SIG-M5 (cell line): ENCODE measurements at places on chromosomes 3 and 15.

DNA sequence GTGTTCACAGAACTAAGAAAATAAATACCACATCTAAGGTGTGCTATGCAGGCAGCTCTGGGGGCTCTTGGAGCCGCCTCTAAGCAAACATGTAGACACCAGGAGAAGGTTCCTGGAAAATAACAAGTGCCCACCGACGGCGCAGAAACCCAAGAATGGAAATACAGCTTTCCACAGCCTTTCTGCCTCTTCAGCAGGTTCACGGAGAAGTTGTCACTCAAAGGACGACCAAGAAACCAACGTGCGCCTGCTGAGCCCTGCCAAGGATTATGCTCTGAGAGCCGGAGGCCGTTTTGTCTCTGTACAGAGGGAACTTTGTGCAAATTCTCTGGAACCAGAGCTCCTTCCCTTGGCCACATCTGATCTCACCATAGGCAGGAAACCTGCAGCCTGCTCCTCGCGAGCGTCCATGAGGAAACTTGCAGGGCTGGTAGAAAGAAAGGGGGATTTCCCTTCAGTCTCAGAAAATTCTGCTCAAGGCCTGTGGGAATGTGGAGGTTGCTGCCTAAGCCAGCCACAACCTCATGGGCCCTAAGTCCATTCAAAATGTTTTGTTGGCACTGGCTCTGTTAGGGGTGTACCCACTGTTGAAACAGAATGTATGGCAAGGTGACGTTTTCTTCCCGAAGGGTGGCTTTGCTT, 40.6 kb upstream of the ETV5 start:
- DNase-seq: no peak

DNA sequence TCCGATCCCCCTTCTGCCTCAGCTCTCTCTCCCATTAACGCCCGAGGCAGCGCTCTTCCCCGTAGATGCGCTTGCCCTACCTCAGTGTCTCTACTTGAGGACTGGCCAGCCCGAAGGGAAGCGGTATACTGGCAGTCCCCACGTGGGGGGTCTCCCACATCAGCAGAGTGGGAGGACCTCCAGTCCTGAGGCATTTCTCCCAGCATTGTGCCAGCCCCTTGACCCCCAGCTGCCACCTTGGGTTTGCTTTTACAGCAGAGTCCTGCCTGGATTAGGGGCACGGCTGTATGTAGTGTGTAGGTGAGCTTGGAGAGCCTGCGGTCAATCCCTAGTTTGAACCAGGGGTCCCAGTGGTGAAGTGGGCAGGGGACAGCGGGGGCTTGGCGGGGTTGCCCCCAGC, 767 bp downstream of the SEMA3F start:
- no peak for DNase-seq

DNA sequence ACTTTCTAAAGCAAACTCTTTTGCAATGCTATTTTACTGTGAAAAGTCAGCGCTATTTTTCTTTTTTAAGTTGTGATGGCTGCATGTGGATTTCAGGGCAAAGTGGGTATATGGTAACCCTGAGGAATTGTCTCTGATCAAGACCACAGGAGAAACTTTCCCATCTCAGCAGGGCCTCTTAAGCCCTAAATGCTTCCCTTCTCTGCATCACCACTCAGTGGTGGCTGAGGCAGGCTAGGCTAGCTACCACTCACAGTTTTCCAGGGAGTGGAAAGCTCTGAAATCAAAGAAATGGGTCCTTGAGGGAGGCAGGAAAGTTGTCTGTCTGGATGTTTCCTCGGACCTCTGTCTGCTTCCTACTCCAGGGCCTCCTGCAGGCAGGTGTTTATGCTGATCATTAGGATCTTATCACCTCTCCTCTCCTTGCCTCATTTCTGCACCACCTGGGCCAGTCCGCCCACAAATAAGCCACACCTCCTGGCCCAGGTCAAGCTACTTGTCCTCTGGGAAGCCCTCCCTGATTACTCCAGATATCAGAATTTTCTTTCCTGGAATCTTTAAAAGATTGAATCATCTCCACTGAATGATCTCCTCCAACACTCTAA, 37.0 kb downstream of the CEMIP start:
- no peak for DNase-seq

DNA sequence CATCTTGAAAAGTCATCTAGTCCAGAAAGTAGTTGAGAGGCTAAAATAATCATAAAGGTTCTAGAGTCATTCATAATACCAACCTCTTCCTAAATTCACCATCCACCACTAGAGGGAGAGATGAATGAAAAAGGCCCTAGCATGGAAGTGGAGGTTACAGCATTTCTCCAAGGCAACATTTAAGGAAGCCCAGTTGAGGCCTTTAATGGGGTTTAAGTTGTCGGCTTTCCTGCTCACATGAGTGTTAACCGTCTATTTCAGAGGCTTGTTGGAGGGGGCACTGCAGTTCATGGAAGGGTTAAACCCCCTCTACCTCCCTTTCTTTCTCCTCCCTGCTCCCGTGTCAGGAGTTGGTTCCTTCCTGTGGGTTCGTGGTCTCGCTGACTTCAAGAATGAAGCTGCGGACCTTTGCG, 3.8 kb upstream of the SLCO3A1 start:
- no peak for DNase-seq

DNA sequence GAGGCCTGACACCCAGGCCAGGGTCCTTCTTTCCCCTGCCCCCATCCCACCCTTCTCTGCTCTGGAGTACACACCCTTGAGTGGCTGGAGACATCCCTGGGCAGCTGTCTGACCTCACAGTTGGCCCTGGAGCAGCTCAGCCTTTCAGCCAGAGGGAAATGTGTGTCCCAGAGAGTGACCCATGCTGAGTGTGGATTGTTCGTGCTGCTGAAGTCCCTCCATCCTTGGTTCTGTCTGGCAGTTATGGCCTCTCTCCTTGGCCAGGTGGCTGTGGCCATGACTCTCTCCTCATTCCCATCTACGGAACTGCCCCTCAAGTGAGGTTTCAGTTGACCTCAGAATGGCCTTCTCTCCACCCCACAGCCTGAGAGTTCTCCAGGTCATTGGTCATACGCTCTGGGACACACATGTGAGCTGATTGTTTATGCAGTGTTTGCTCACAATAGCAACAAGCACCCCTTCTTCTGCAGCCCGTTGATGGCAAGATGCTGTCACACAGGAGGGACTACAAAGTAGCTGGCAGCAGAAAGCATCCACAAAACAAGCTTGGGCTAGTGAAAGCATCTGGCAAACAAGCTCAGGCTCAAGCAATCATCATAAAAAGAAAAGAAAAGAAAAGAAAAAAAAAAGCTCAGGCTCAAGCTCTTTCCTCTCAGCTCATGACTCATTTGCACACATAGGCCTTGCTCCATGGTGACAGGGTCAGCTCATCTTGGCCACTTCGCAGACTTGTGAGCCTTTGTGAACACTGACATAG, 55.3 kb upstream of the ITGA11 start:
- DNase-seq: no peak

DNA sequence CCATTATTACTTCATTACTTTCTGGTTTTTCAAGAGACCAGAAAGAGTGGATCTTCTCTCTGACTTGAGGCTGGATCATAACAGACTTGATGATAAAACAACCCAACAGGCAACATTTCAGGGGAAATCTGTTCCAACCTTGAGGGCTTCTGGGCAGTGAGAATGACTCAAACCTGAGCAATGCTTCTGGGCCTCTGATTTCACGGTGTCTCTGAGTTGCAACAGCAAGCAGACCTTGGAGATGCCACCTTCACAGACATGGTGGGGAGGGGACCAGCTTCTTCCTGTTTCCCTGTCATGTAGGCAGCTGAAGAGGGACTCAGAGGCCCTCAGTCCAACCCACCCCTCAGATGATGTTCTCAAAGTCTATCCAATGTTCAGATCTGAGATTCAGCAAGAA, 104.0 kb downstream of the ABHD5 start:
- DNase-seq: no peak

DNA sequence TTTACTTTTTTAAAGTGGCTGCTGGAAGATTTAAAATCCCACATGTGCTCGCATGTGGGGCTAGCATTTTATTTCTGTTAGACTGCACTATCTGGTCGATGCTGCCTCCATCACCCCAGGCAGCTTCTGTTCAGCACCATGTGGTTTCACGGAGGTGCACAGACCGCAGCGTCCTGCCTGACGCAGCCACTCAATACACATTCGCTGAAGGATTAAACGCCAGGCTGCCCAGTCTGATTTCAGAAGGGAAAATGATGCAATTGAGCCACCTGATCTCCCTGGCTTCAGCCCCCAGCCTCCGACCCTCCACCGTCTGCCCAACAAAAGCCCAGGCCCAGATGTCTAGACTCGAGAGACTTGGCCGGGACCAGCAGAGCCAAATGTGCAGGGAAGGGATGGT, 84.5 kb downstream of the MEGF11 start:
- no peak for DNase-seq

GRCh38 chr15:66006986-66007385, 137.7 kb downstream of the RAB11A start:
- no peak for DNase-seq

DNA sequence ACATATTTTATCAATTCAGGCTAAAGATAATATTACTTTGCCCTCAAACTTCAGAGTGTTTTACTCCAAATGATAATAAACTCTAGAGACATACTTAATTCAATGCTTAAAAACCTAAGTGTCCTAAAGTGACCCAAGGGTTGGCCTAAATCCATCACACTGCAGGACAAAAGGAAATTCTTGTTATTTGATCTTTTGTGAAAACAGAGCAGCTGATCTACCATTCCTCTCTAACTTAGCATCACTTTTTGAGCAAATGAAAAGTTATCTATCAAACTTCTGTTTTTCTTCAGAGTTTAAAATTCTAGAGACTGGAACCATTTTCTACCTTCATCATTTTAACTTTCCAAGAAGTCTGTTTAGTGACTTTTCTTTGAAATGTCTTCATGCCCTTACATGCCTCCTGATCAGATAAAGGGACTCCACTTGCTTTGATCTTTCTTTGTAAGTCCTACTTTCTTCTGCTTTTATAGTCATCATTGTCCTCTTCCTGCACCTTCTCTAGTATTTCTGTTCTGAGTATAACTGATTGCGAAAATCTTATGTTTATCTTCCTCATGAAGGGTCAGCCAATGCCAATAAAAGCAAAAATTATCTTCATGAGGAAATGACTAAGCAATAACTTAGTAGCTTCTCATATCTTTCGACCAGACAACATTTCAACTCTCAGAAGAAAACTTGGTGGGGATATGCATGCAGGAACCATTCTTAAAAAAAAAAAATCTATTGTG, 378.7 kb upstream of the TGFBR2 start:
- DNase-seq: peak; percentile 81

GRCh38 chr15:71237456-71238188, 122.4 kb downstream of the THSD4 start:
- no peak for DNase-seq
